T-helper 17 cell (primary cell): ENCODE measurements at places on chromosomes 6 and 20.

DNA sequence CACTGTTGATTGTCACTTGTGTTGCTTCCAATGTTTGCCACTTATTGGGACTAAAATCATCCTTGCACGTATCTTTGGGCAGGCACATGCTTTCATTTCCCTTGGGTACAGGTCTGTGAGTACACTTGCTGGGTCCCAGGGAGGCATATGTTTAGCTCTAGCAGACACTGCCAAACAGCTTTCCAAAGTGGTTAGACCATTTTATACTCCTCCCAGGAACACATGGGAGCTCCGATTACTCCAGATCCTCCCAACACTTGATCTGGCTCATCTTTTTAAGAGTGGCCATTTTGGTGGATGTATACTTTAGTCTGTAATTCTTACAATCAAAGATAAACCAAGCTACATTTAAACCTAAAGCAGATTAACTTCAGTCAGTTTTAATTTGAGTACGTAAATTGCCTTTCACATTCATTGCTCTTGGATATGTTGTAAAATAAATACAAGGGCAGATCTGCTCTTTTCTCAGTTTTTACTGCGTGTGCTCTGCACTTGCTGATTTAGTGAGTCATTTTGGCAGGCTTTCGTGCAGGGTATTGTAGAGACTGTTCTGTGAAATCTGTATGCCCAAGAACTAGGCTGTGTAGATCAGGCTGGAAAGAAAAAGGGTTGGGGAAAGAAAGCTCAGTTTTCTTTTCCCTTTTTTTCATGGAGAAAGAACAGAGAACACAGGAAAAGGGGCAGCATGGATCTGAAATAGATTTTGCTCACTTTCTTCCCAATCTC is 19.5 kb downstream of the SLC22A1 start:
- DNase-seq, result no peak

DNA sequence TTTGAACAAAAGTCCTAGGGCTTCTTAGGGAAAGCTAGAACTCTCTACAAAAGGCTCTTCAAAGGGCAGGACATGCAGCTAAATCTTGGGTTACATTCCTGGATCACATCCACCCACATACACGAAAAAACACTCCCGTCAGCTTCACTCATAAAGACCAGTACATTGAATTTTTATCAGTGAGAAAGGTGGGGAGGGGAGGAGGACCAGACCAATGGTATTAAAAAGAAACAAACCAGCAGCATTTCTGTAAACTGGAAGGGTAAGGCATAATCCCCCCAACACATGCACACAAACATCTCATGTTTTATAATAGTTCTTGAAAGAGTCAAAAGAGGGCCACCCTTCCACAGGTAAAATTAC is 31.6 kb downstream of the MYLK4 start:
- DNase-seq, result no peak

GRCh38 chr6:141467881-141468280 is 664.8 kb upstream of the GJE1 start:
- no peak for DNase-seq

- no peak for DNase-seq
These were observed 10.8 kb upstream of the ECT2L start for GRCh38 chr6:138785079-138785478.

GRCh38 chr20:17806739-17807441 is 107.1 kb downstream of the BANF2 start:
- DNase-seq, result no peak

- peak; percentile 67 for DNase-seq
These were observed 59.6 kb upstream of the TAGAP start for GRCh38 chr6:159104163-159104925.

GRCh38 chr6:8435845-8436168 is 462 bp upstream of the SLC35B3 start:
- no peak for DNase-seq

DNA sequence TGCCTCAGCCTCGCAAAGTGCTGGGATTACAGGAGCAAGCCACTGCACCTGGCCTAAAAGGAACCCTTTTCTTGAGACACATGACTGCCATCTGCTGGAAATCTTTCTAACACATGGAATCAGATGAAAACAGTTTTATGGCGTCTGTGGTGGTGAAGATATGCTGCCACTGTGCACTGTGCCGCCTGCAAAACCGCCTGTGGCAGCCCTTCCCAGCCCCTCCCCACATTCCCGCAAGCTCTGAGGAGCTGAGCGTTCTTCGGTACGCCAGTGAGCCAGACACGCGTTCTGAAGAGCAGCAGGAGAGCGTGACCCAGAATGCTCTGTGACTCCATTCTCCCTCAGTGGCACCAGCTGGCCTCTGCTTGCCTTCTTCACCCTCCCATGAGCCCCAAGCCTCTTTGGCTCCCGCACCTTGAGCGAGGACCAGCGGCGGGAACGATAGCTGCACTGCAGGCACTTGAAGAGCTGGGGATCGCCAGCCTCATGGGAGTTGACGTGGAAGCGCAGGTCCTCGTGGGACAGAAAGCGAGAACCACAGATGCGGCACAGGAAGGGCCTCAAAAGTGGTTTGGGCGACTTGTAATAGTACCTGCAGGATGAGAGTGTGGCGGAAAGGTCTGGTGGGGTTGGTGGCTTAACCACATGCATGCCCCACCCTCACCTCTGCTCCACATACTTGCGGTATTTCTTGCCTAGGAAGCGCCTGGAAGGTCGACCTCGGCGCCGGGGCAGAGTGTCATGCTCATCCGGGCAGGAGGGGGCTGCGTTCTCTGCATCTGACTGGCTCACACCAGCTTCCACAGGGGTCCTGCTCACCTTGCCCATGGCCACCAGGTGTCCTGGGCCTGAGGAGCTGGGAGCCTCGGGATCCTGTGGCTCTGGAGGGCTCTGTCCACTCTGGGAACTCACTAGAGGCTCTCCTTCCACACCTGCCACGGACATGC is 8.7 kb downstream of the ZNF335 start:
- no peak for DNase-seq

DNA sequence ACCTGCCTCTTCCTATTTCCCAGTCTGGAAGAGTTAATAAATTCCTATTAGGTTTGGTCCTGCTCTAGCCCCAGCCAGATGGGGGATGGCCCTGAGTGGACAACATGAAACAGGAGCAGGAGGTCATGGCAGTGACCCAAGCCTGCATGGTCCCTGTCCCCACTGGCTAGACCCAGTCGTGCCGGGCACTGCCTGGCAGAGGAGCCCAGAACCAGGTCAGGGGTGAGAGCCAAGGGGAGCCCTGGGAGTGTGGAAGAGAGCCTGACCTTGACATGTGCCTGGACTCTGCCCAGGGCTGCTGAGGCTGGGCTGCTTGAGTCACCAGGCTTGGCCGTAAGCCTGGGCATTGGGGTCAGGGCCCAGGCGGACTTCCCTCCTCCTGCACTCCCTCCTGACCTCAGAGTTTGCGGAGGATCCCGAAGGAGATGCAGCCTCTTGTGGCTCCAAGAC is 3.6 kb downstream of the AVP start:
- DNase-seq, result no peak

DNA sequence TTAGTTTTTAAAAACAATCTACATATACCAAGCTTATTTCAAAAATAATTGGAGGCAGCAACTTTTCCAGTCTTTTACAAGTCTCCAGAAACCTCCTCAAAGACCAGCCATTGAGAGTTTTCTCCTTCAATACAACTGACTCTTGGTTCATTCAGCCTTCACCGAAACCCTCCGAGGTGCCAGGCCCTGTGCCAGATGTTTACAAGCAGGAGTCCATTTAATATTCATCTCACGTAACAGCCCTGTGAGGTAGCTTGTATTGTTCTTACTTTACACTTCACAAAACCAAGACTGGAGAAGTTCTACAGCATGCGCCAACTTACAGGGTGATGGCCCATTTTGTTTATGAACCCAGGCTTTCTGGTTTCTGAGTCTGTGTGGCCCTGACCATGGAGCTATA is 5.5 kb upstream of the NEDD9 start:
- DNase-seq, result no peak

DNA sequence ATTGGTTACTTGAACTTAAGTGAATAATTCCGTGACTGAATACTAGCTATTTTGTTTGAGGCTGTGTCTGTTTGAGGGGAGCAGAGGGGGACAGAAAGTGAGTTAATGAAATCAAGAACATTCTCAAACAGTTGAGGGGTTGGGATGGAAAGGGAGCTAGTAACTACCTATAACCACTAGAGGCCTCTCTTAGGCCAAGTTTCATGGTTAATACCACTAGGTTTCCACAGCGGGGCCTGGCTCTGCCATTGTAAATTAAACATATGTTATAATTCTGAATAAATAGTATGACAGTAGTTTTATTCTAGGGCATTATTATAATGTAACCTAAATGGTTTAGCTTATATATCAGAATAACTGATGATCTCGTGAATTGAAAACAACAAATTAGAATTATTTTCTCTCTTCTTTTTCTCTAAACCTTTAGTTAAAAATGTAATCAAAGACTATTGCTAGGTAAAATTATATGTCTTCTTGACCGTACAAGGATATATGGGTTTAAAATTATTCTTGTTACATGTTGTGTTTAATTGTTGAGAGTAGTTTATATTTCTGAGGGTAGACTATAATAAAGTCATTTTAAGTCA is 108.1 kb downstream of the BCKDHB start:
- no peak for DNase-seq

GRCh38 chr6:109978174-109979032 is at the start of gene GPR6:
GPR6 (plus strand) TSS chr6:109978311; CDS start chr6:109979113, 802 bp downstream.
- DNase-seq, result no peak

DNA sequence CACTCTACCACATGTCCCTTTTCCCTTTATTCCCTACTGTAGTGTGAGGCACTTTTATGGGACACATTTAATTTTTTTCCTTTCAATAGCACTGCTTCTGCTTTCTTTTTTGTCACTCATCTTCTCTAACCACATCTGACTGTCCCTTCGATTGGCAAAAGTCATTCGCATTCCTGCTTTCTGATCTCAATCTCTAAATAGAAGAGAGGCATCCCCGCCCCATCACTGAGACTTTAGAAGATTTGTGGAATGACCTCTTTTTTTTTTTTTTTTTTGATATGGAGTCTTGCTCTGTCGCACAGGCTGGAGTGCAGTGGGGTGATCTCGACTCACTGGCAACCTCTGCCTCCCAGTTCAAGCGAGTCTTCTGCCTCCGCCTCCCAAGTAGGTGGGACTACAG is 9.1 kb downstream of the ZNF292 start:
- DNase-seq, result no peak

GRCh38 chr20:58614366-58614765 is 36.7 kb upstream of the STX16 start:
- DNase-seq, result no peak

GRCh38 chr20:41655962-41656618 is 37.9 kb upstream of the CHD6 start:
- no peak for DNase-seq

DNA sequence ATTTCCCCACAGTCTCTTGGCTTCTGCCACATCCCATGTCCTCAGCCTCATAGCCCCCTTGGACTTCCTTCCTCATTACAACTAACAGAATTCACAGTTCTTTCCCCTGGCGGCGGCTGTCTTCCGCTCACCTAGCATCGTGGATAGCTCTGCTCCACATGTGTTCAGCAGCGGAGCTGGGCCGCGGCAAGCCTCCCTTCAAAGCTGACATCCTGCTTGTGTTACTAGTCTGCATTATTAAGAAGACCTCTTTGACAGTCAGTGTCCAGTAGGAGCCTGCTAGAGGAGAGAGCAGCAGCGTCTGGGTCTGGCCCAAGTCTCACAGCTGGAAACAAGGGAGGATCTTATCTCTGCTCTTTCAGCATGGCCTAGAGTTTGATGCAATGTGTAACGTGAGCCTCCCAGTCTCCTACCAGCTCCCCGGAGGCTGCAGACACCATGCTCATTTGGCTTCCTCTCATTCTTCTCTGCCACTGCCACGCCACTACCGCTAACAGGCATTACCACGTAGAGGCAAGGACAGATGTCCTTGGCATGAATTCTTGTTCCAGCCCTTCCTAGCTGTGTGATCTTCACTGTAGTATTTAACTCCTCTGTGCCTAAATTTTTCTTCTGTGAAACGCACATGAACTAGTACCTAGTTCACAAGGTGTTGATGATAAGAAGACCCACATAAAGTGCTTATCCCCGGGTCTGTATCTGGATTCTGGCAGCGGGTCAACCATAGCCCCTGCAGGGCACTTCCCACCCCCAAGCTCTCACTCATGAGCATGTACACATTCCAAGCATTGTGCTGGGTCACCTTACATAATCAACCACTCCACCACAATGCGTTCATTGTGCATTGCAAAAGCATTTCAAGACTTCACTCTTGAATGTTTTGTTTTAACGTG is 107.1 kb upstream of the BACH2 start:
- no peak for DNase-seq

GRCh38 chr6:15441981-15442380 is 196.1 kb downstream of the JARID2 start:
- no peak for DNase-seq

DNA sequence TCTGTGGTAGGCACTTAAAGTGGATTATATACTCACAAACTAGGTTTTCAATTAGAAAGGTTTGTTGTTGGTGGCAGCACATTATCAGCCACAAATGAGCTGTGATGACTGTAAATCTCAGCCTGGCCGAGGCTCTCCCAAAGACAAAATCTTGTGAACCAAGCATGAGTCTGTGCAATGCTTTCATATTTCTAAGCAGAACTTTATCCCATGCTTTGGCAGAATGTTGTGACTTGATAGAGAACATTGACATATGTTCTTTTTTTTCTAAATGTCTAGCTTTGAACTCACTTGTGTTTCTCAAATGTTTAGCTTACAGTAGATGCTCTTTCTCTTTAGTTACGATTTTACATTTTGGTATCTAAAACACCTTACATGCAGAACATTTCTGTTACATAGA is 105.9 kb downstream of the KLHL32 start:
- no peak for DNase-seq

DNA sequence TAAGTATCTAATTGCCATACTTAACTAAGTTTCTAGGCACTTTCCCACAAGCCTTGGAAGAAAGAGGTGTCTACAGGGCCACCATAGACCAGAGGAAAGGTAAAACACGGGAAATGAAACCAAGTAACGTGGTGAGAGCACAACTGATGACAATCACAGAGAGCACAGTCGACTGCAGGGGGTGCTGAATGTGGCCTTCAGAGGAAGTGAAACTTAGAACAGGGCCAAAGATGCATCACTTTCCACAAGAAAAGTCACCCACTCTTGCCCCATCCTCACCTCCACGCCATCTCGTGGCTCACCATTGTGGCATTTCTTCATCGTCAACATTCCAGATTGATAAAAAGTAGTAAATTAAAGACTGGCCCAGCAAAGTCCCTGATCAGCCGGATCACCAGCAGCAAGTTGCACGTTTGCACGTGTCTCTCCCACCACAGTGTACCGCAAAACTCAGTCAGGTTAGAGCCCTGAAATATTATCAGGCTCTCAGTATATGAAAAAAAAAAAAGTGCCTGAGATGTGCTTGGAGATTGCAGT is 31.4 kb downstream of the HIVEP2 start:
- peak; percentile 48 for DNase-seq

- DNase-seq, result no peak
These were observed 1186.2 kb upstream of the CITED2 start for GRCh38 chr6:140560671-140561070.
